Hepatocyte (in vitro differentiated cells): ENCODE measurements at places on chromosomes 5 and 9. TPM values are rescaled to one million over a fixed set of nuclear protein-coding genes. Genes with fewer than 3 reads are reported as not detected.
A peak's percentile ranks its signal among the peaks of the same experiment; 100 is the strongest.

GRCh38 chr9:109098171-109098959 lies 21.4 kb downstream of the TMEM245 start:
- H3K36me3 ChIP-seq, result no peaks in the 10 kb centered on the region
- no peaks in the 10 kb centered on the region for H3K27me3 ChIP-seq
- H3K4me1 ChIP-seq, result peaks cover 36% of the 10 kb centered on the region
- H3K27ac ChIP-seq, result peak overlapping the region; percentile 49
- no peak overlapping the region for H3K4me3 ChIP-seq
- peak; percentile 40 for DNase-seq

NRARP gene
- total RNA-seq, result 5.3 and 8.2 TPM in 2 replicates

DNA sequence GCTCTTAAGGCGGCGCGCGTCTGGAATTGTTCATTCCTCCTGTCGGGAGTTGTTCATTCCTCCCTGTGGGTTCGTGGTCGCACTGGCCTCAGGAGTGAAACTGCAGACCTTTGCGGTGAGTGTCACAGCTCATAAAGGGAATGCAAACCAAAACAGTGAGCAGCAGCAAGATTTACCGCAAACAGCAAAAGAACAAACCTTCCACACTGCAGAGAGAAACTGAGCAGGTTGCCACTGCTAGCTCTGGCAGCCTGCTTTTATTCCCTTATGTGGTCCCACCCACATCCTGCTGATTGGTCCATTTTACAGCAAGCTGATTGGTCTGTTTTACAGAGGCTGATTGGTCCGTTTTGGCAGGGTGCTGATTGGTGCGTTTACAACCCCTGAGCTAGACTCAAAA lies 1365.3 kb upstream of the WWC1 start:
- no peak overlapping the region for H3K4me3 ChIP-seq
- H3K27ac ChIP-seq, result no peak overlapping the region
- H3K27me3 ChIP-seq, result no peaks in the 10 kb centered on the region
- no peak for DNase-seq
- no peaks in the 10 kb centered on the region for H3K36me3 ChIP-seq

GRCh38 chr9:3035579-3036332 lies 191.9 kb upstream of the PUM3 start:
- no peaks in the 10 kb centered on the region for H3K36me3 ChIP-seq
- no peaks in the 10 kb centered on the region for H3K27me3 ChIP-seq
- H3K4me3 ChIP-seq, result no peak overlapping the region
- no peak for DNase-seq
- H3K4me1 ChIP-seq, result no peaks in the 10 kb centered on the region

GRCh38 chr5:158212917-158213316 lies 354.0 kb upstream of the CLINT1 start:
- no peak overlapping the region for H3K27ac ChIP-seq
- H3K36me3 ChIP-seq, result no peaks in the 10 kb centered on the region
- DNase-seq, result no peak

NIM1K gene
- total RNA-seq, result not detected in 2 replicates

ZNF300 gene
- 8.5 and 10.0 TPM in 2 replicates for total RNA-seq

C9orf43 gene
- total RNA-seq, result 0.36 and 0.53 TPM in 2 replicates

GRCh38 chr5:173035904-173036707 lies 20.0 kb upstream of the CREBRF start:
- no peak overlapping the region for H3K4me3 ChIP-seq
- H3K27me3 ChIP-seq, result no peaks in the 10 kb centered on the region
- H3K27ac ChIP-seq, result no peak overlapping the region
- H3K4me1 ChIP-seq, result no peaks in the 10 kb centered on the region

GRCh38 chr9:22031655-22032411 lies 22.7 kb upstream of the CDKN2B start:
- no peak overlapping the region for H3K4me3 ChIP-seq
- no peaks in the 10 kb centered on the region for H3K36me3 ChIP-seq
- no peaks in the 10 kb centered on the region for H3K4me1 ChIP-seq

DNA sequence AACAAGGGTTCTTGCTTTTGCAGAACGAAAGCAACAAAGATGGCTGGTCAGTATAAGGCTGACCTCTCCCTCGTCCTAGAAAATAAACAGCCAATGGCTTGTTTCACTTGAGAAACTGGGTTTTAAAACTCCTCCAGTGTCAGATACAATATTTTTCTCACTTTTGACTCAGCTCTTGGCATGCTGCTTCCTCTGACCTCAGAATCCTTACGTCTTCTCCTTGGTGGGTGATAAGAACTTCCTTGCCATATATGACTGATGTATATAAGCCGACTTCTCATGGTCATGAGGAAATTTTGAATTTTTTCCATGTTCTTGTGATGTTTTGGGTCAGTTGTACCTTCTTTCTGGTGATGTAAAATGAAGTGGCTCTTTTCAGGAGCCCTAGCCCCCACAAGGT lies 3.8 kb downstream of the ZNF618 start:
- H3K27ac ChIP-seq, result peak overlapping the region; percentile 4
- H3K27me3 ChIP-seq, result no peaks in the 10 kb centered on the region
- H3K4me3 ChIP-seq, result no peak overlapping the region

DNA sequence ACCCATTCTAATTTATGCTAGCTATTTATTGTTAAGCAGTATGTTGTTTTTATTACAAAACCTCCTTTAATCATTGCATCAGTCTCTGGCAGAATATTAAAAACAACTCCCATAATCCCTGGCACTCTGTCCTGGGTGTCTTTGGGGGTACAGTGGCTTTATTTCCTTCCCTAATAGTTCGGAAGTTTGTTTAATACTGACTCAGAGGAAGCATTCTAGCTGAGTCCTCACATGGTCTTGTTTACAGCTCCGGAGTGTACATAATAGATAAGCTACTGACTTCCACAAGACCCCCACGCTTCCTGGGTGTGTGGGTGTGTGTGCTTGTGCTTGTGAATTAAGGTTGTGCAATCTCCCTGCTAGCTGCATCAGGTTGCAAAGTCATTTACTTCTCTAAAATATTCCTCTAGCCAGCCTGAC lies 149.8 kb upstream of the CDKN2B start:
- H3K4me3 ChIP-seq, result no peak overlapping the region
- H3K27ac ChIP-seq, result no peak overlapping the region
- no peaks in the 10 kb centered on the region for H3K27me3 ChIP-seq
- H3K4me1 ChIP-seq, result no peaks in the 10 kb centered on the region

FBXO10 gene
- total RNA-seq, result 10.2 and 12.5 TPM in 2 replicates

DNA sequence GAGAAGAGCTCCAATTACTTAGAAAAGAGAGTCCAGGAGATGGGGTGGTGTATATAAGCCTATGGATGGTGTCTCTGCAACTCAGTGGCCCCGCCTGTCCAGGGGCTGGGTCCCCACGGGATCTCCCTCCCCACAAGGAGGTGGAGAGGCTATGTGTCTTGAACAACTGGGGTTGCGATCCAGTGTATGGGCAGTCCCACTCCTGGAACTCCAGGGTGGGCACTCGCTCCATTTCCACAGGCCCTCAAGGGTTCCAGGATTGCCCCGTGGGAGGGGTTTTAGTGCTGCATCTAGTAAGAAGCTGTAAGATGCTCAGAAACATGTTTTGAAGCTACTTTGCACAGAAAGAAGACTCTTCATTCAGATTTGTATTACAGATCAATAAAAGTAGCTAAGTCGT lies 558 bp upstream of the SMAD5 start:
- H3K4me1 ChIP-seq, result peaks cover 39% of the 10 kb centered on the region
- no peaks in the 10 kb centered on the region for H3K27me3 ChIP-seq
- peak; percentile 21 for DNase-seq
- H3K36me3 ChIP-seq, result no peaks in the 10 kb centered on the region
- peak overlapping the region; percentile 7 for H3K4me3 ChIP-seq
- peak overlapping the region; percentile 99 for H3K27ac ChIP-seq

CTXN3 gene
- not detected in 2 replicates for total RNA-seq

GRCh38 chr9:89844075-89844474 lies 239.3 kb downstream of the GADD45G start:
- H3K27me3 ChIP-seq, result no peaks in the 10 kb centered on the region
- no peaks in the 10 kb centered on the region for H3K36me3 ChIP-seq
- H3K4me3 ChIP-seq, result no peak overlapping the region

GRCh38 chr9:27514551-27514950 lies 9.5 kb upstream of the IFNK start:
- no peaks in the 10 kb centered on the region for H3K36me3 ChIP-seq
- no peak overlapping the region for H3K27ac ChIP-seq
- DNase-seq, result no peak
- H3K4me3 ChIP-seq, result no peak overlapping the region
- no peaks in the 10 kb centered on the region for H3K4me1 ChIP-seq
- no peaks in the 10 kb centered on the region for H3K27me3 ChIP-seq

GLDC gene
- 18.4 and 26.6 TPM in 2 replicates for total RNA-seq

SMIM33 gene
- total RNA-seq, result not detected in 2 replicates
